SHP77 treated with DMSO at 0.1 percent for 48 hours (cell line): ENCODE measurements at places on chromosomes 4 and X.

GRCh38 chr4:158172261-158173258 lies at the start of gene GASK1B:
Gene GASK1B, minus strand, starts transcription at chr4:158173025. Its CDS starts 1,650 bp downstream, at chr4:158171375.
- peak; percentile 12 for DNase-seq

DNA sequence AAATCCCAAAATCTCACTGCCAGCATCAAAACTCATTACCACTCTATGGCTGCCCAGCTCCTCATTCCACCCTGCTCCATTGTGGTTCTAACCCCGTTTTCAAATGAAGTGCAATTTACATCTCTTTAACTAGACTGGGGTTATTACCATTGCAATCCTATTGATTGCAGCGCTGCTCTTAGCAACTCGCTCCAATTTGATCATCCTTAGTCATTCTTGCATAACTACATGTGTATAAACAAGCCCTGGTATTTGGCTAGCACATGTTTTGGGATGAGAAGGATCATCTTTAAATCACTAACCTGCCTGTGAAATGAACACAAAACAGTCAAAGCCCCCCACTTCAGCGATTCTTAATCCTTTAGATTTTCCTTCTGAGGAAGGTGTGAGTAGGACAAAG lies 340.1 kb upstream of the PPARGC1A start:
- DNase-seq = no peak

GRCh38 chr4:142091085-142091513 lies 454.7 kb downstream of the IL15 start:
- DNase-seq = no peak

GRCh38 chr4:154781983-154782293 lies 866 bp downstream of the RBM46 start:
- no peak for DNase-seq

GRCh38 chr4:184854673-184855072 lies 28.9 kb upstream of the ACSL1 start:
- DNase-seq = no peak

- DNase-seq = no peak
These were observed 76.0 kb upstream of the MCF2 start for GRCh38 chrX:139783959-139784358.

GRCh38 chr4:89247951-89248350 lies 59.6 kb downstream of the GPRIN3 start:
- no peak for DNase-seq

DNA sequence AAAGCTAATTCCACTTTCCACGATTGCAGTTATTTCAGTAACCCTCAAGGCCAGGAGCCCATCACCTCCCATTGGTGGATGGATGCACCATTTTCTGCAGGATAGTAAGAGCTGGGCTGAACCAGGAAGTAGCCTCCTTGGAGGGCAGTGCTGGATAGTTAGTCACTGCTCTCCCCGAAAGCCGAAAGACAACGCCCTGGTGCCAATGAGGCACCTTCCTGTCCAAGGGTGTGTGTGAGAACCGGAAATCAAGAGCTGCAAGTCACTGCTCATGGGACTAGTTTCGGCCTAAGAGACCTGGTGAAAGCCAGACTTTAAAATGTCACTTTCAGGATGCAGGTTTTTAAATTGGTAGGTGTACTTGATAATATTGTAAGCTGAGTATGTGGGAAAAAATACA lies 203.8 kb upstream of the HS3ST1 start:
- DNase-seq = no peak

DNA sequence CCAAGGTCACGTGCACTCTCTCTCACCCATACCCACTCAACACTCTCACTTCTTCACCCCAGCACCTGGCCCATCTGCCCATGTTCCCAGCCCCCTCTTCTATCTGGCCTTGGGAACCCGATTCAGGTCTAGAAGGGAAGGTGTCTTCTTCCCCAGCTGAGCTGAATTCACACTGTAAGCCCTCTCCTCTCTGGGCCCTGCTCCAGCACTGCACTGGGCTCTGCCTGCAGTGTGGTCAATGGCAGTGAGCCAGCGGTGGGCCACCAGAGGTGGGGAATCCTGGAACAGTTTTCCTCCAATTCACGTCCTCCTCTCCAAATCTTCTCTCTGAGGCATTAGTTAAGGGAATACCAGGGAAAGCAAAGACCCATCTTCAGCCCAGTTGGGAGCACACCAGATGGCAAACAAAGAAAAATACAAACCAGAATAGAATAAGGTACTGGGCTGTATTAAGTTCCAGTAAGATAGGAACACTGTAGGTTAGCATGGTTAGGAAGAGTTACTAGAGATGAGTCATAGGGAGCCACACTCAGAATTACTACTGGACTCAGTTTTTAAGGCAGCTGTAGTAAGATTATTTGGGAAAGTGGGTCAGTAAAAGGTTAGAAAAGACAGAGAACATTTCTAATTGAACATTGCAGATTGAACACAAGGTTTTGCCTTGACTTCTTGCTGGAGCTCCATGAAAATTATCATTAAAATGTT lies 5.0 kb downstream of the AWAT2 start:
- no peak for DNase-seq

GRCh38 chr4:96102541-96103026 lies 262.7 kb downstream of the PDHA2 start:
- no peak for DNase-seq

DNA sequence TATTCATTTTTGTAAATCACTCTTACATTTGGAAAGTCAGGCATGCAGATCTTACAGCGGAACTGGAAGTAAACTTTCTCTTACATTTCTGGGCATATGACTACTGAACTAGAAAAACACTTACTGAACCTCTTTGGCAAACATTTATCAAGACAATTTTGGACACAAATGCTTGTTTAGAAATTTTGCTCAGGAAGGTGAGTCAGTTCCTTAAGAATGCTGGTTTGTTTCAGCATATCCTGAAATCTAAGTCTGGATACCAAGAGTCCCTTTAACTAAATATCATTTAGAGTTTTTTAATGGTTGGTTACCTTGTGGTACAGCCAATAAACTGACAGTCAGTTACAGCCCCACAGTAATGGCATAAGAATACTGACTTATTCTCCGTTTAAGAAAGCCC lies 15.0 kb downstream of the SHISA3 start:
- DNase-seq = no peak

DNA sequence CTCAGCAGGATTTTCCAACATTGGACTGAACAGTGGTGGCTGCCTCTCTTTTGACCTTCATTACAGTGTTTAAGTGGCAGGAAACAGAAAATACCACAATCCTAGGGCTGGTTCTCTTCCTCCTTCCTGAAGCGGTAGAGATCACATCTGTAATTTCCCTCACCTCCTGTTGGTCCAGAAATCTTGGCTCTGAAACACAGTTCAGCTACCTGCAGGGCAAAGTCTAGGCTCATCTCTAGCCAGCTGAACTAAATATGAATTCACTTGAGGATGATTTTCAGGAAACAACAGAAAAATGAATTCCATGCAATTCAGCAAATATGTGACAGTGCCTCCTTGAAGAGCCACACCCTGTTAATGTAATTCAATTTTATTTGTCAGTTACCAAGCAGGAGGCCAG lies 531.9 kb downstream of the INPP4B start:
- no peak for DNase-seq

DNA sequence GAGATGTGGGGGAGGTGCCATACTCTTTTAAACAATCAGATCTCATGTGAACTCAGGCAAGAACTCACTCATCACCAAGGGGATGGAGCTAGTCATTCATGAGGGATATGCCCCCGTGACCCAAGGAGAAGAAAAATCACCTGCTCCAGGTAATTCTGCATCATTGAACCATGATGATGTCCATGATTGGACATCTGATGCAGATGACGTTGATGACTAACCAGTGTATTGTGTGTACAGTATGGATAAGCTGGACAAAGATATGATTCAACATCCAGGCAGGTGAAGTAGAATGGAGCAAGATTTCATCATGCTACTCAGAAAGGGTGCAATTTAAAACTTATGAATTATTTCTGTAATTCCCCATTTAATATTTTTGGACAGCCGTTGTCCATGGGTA lies 286.4 kb upstream of the SMIM31 start:
- no peak for DNase-seq

- DNase-seq = no peak
These were observed 58.2 kb upstream of the DKK2 start for GRCh38 chr4:107094332-107094731.

- DNase-seq = no peak
These were observed at the start of gene HPGD for GRCh38 chr4:174522183-174523024. Gene HPGD, minus strand, starts transcription at chr4:174522488. Its CDS starts 37 bp downstream, at chr4:174522451.

DNA sequence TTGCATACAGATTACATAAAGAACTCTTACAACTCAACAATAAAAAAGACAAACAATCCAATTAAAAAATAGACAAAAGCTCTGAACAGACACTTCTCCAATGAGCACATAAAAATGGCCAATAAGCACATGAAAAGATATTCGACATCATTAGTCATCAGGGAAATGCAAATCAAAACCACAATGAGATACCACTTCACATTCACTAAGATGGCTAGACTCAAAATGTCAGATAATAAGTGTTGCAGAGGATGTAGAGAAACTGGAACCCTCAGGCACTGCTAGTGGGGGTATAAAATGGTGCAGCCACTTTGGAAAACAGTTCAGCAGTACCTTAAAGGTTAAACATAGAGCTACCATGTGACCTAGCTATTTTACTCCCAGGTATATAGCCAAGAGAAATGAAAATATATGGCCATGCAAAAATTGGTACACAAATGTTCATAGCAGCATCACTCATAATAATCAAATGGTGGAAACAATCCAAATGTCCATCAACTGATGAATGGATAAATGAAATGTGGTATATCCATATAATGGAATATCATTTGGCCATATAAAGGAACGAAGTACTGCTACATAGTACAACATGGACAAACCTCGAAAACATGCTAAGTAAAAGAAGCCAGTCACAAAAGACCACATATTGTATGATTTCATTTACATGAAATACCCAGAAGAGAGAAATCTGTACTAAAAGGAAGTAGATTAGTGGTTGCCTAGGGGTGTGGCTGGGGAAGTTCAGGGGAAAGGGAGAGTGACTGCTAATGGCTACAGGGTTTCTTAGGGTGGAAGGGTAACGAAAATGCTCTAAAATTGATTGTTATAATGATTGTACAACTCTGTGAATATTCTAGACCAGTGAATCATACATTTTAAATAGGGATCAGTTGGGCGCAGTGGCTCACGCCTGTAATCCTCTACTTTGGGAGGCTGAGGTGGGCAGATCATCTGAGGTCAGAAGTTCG lies 29.4 kb downstream of the SASH3 start:
- no peak for DNase-seq

GRCh38 chr4:157372154-157372553 lies 151.6 kb downstream of the GRIA2 start:
- no peak for DNase-seq

DNA sequence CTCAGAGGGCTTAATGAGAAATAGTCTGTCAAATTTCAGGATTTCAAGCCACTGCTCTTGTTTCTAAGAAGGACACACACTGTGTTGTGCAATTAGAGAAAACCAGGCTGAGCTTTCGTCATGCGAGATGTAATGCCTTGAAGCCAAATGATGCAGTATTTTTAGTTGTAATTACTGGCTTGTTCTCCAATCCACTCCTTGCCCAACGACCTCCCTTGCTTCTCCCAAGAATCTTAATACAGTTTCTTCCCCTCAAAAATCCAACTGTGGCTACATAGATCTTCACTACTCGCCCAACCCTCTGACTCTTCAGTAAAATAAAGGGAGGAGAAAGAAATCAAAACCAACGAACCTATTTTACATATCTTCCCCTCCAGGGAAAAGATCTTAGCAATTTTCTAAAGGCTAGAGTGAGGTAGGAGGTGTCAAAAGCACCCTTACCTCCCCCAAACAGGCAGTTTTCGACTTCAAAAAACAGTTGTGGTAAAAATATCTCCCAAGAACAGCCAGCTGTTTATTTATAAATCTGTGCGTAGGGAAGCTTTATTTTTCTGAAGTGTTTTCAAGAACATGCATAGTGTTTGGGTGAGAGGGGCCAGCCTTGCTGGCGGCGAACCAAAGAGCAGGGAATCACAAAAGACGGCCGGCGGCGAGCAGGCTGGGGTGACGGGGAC lies 68.7 kb downstream of the MGST2 start:
- DNase-seq = no peak

GRCh38 chr4:84966382-84967242 lies at the start of gene WDFY3:
Gene WDFY3, minus strand, starts transcription at chr4:84966690. Its CDS starts 106,099 bp downstream, at chr4:84860591.
- peak; percentile 72 for DNase-seq

- no peak for DNase-seq
These were observed 135.5 kb downstream of the AFAP1 start for GRCh38 chr4:7803992-7804755.

GRCh38 chr4:79652232-79652631 lies 244.2 kb upstream of the GK2 start:
- peak; percentile 80 for DNase-seq

DNA sequence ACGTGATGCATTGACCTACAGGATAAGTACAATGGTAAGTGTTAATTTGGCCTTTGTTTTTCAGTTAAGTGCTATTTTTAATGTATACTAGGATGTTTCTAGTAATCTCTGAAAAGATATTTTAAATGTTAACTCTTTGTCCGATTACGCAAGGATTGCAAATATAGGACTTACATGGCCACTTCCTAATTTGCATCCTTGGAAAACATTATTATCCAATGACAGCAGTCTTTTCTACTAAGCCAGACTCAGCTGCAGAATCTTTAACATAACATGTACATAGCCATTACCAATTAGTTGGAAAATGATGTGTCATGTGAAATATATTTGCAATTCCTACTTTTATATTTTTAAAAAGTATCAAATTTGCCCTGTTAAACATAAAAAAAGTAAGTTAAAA lies 124.7 kb downstream of the MID1 start:
- DNase-seq = no peak

DNA sequence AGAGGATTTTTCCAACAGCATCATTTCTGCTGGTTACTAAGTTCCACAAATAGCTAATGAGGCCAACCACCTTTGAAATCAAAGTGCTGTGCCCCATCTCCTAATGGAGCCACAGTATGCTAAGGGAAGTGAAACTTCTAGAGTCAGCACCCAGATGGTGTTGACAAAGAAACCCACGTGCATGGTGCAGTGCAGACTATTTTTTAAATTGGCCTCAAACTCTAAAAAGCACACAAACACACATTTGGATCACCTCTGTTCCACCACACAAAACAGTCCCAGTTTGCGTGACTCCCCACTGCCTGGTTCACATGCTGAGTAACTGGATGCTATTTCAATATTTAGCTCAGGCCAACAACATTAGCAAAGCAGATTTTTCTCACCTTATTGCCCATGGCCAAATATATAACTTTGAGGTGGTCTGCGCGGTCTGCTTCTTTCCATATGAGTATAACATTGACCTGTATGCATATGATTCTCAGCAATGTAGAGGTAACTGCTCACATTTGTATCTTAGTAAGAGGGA lies 69.9 kb downstream of the AMELX start:
- DNase-seq = no peak

GRCh38 chr4:152304220-152304619 lies 231.7 kb downstream of the FBXW7 start:
- no peak for DNase-seq

DNA sequence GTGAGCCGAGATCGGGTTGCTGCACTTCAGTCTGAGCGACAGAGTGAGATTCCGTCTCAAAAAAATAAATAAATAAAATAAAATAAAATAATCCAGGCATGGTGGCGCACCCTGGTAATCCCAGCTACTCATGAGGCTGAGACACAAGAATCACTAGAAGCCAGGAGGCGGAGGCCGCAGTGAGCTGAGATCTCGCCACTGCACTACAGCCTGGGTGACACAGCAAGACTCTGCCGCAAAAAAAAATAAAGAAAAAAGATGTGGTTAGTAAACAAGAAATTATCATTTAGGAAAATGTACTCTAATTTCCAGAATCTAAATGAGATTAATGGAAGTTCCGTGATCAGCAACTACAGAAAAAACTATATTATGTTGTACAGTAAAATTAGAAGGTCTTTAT lies 14.5 kb upstream of the LRBA start:
- DNase-seq = no peak
